Smooth muscle cell of the coronary artery (primary cell): ENCODE measurements at places on chromosomes 6 and 20. TPM values are rescaled to one million over a fixed set of nuclear protein-coding genes. Genes with fewer than 3 reads are reported as not detected.

Gene RNF217
- total RNA-seq = 25.9 and 28.4 TPM in 2 replicates

Gene SLC32A1
- total RNA-seq = not detected in 2 replicates

Gene GUCA1A
- 0.45 TPM in 1 of 2 replicates, not detected in the other for total RNA-seq

Gene TFAP2D
- 0.98 TPM in 1 of 2 replicates, not detected in the other for total RNA-seq
